Activated CD8-positive, alpha-beta T cell treated with anti-CD3 and anti-CD28 coated beads, Interleukin-2, amount 10 ng/mL, durations not matched to agents 7 days and 5 days (primary cell): ENCODE measurements at places on chromosomes 4 and X. TPM values are rescaled to one million over a fixed set of nuclear protein-coding genes. Genes with fewer than 3 reads are reported as not detected.

- peaks cover 44% of the 10 kb centered on the region for H3K4me1 ChIP-seq
- peak overlapping the region; percentile 82 for H3K27ac ChIP-seq
- DNase-seq: no peak
- H3K27me3 ChIP-seq: peaks cover 14% of the 10 kb centered on the region
- H3K36me3 ChIP-seq: peaks cover 12% of the 10 kb centered on the region
Observed at GRCh38 chr4:7044137-7044930, 1.2 kb downstream of the TADA2B start.

DNA sequence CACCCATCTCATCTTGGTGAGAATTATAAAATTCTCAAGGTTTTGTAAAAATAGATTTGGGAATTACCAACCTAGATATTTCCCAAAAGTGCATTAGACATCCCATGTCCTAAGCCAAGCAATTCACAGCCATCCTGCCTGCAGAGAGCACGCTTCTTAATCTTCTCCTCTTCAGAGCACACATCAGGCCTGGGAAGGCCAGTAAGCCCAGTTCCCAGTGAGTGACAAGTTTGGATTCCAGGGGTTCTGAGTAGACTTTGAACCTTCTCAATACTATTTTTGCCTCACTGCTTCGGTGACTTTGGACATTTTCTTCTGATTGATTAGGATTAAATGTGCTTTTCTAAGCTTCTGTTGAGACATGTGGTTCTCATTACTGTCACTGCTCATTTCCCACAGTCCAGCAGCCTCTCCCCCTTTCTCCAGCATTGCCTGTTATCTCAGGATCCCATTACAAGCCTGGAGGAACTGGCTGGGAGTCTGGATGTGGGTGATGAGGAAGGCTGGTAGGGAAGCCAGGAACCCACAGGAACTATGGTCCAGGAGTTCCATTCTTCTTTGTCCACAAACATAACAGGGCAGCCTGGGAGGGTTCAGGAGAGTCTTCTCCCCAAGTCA is 56.4 kb upstream of the TMEM150C start:
- no peaks in the 10 kb centered on the region for H3K4me1 ChIP-seq
- H3K36me3 ChIP-seq: no peaks in the 10 kb centered on the region
- H3K4me3 ChIP-seq: no peak overlapping the region
- H3K27me3 ChIP-seq: peaks cover 2% of the 10 kb centered on the region
- H3K27ac ChIP-seq: no peak overlapping the region
- no peak for DNase-seq

DNA sequence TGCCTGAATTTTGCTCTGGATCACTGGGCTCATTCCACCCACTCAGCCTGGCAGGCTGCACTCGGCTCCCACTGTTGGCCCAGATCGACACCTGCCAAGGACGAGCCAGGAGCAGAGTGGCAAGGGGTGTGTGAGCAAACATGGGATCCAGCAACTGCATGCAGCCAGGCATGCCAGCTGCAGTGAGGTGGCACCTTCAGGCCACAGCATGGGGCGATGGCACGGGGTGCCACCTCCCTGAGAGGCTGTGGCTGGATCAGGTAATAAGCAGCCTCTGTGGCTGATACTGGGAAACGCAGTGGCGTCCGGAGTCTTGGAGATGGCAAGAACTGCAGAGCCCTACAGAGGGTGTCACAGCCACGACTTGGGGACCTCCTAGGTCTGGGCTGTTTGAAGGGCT is 244.5 kb upstream of the FSTL5 start:
- no peaks in the 10 kb centered on the region for H3K4me1 ChIP-seq
- no peak overlapping the region for H3K27ac ChIP-seq
- DNase-seq: no peak
- no peak overlapping the region for H3K4me3 ChIP-seq
- H3K27me3 ChIP-seq: no peaks in the 10 kb centered on the region

- peaks cover 8% of the 10 kb centered on the region for H3K36me3 ChIP-seq
- H3K27me3 ChIP-seq: no peaks in the 10 kb centered on the region
- DNase-seq: no peak
- no peaks in the 10 kb centered on the region for H3K4me1 ChIP-seq
- H3K27ac ChIP-seq: no peak overlapping the region
Observed at GRCh38 chr4:42480281-42480680, 83.0 kb downstream of the SHISA3 start.

DNA sequence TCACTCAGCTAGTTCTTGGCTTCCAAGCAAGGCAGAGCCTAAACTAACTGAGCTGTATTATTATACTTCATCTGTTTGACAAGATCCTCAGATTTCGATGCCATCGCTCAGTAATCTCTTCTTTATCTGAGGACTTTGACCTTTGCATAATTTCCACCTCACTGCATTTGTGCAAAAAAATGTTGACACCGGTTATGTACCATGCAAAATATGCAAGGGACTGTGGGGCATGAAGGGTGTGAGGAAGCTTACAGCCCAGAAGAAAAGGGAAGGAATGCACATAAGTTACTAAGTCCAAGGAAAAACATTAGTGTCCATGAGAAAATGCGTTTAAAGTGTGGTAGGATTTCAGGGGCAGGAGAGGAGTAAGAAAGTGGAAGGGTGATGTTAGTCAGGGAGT is 295.4 kb downstream of the PACRGL start:
- H3K4me1 ChIP-seq: no peaks in the 10 kb centered on the region
- no peak overlapping the region for H3K4me3 ChIP-seq
- H3K36me3 ChIP-seq: no peaks in the 10 kb centered on the region
- no peak for DNase-seq
- no peaks in the 10 kb centered on the region for H3K27me3 ChIP-seq

- H3K4me3 ChIP-seq: no peak overlapping the region
- no peaks in the 10 kb centered on the region for H3K27me3 ChIP-seq
- no peaks in the 10 kb centered on the region for H3K36me3 ChIP-seq
- no peaks in the 10 kb centered on the region for H3K4me1 ChIP-seq
- no peak overlapping the region for H3K27ac ChIP-seq
Observed at GRCh38 chrX:27336466-27337091, 126.6 kb downstream of the PPP4R3C start.

DNA sequence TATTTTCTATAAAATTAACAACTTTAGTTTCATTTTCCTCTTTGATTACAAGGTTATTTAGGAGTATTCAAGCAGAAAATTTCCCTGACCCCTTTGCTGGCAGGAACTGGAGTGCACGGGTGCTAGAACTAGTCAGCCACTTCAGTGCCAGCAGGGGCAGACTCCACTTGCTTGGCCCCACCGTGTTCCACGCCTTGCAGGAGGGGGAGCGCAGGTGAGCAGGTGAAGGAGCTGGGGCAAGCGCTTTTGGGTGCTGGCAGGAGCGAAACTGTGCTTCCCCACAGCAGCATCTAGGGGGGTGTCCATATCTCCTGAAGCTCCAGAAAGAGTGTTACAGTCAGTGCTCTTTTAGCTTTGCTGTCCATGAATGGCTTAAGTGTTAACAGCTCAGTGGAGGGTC is 45.5 kb downstream of the MID2 start:
- no peaks in the 10 kb centered on the region for H3K27me3 ChIP-seq
- H3K36me3 ChIP-seq: no peaks in the 10 kb centered on the region
- DNase-seq: no peak
- no peak overlapping the region for H3K4me3 ChIP-seq
- no peak overlapping the region for H3K27ac ChIP-seq
- no peaks in the 10 kb centered on the region for H3K4me1 ChIP-seq

DNA sequence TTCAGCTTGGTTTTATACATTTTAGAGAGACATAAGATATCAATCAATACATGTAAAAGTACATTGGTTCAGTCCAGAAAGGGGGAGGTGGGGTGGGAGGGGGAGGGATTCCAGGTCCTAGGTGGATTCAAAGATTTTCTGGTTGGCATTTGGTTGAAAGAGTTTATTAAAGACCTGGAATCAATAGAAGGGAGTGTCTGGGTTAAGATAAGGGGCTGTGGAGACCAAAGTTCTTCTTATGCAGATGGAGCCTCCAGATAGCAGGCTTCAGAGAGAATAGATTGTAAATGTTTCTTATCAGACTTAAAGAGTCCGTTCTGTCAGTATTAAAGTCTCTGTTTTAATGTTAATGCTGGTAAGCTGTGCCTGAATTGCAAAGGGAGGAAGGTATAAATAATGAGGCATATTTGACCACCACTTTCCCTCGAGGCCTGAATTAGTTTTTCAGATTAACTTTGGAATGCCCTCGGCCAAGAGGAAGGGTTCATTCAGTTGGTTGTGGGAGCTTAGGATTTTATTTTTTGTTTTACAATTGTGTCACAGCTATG is 169.9 kb downstream of the AASDH start:
- H3K27me3 ChIP-seq: peaks cover 16% of the 10 kb centered on the region
- DNase-seq: no peak
- H3K27ac ChIP-seq: no peak overlapping the region
- H3K4me3 ChIP-seq: no peak overlapping the region
- no peaks in the 10 kb centered on the region for H3K4me1 ChIP-seq

GRCh38 chr4:42732776-42733175 is 75.9 kb upstream of the ATP8A1 start:
- peaks cover 3% of the 10 kb centered on the region for H3K36me3 ChIP-seq
- no peaks in the 10 kb centered on the region for H3K4me1 ChIP-seq
- H3K27ac ChIP-seq: no peak overlapping the region
- H3K27me3 ChIP-seq: no peaks in the 10 kb centered on the region

GRCh38 chrX:17994429-17994828 is 133.3 kb upstream of the RAI2 start:
- no peak for DNase-seq
- H3K4me3 ChIP-seq: no peak overlapping the region
- no peaks in the 10 kb centered on the region for H3K4me1 ChIP-seq
- no peak overlapping the region for H3K27ac ChIP-seq
- no peaks in the 10 kb centered on the region for H3K36me3 ChIP-seq

DNA sequence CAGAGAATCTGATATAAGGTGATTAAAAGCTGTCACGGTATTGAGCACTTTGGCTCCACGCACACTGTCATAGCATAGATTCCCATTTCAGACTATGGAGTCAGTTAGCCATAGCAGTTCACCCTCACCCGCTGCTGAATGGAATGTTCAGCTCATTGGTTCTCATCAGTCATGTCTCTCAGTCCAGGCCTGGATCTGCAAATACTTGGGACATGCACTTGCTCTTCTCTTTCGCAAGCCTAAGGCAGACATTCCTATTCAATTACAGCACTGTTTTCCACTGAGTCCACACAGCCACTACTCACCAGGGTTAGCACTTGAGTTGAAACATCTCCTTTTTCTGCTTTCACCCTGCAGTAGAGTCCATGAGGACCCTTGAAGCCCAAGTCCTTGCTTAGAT is 30.6 kb upstream of the SCML1 start:
- no peaks in the 10 kb centered on the region for H3K27me3 ChIP-seq
- H3K36me3 ChIP-seq: no peaks in the 10 kb centered on the region
- no peaks in the 10 kb centered on the region for H3K4me1 ChIP-seq
- DNase-seq: no peak

- no peaks in the 10 kb centered on the region for H3K4me1 ChIP-seq
- no peaks in the 10 kb centered on the region for H3K27me3 ChIP-seq
- H3K4me3 ChIP-seq: no peak overlapping the region
Observed at GRCh38 chrX:69031181-69031580, 134.1 kb downstream of the PJA1 start.

DNA sequence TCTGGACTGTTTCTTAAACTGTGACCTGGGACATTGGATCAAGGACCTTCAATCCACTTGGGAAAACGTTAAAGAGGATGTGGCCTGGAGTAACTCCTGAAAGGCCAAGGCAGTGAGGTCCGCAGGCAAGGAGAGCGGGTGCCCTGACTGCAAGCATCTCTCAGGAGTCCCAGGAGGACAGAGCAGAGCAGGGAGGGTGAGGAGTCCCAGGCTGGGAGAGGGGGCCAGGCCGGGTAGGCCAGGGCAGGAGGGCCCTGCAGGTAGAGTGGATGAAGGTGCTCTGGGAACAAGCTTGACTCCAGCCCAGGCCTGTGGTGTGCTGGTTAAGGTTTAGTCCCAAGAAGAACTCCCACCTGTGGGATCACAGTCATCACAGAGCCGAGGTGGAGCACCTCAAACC is 13.8 kb downstream of the PNMA6E start:
- no peak overlapping the region for H3K27ac ChIP-seq
- H3K4me3 ChIP-seq: no peak overlapping the region
- H3K4me1 ChIP-seq: no peaks in the 10 kb centered on the region
- H3K36me3 ChIP-seq: no peaks in the 10 kb centered on the region
- peaks cover 2% of the 10 kb centered on the region for H3K27me3 ChIP-seq

DNA sequence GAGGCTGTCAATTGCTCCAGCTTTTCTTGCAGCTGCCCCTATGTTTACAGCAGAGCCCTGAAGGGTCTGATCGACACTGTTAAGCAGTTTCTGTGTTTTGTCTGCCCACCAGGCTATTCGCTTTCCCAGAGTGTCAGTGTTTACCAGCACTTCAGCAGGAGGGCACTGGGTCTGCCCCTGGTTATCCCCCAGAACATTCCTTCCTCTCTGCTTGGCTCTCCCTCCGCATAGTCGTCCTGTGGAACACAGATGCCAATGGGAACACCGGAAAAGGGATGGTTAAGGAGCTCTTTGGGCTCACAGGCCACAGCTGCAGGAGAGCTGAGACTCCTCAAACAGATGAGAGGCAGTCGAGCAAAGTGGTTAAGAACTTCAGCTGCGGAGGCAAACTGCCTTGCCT is 71.3 kb upstream of the FBXW7 start:
- no peaks in the 10 kb centered on the region for H3K36me3 ChIP-seq
- DNase-seq: no peak
- H3K4me3 ChIP-seq: no peak overlapping the region
- H3K4me1 ChIP-seq: peaks cover 3% of the 10 kb centered on the region
- H3K27me3 ChIP-seq: peaks cover 9% of the 10 kb centered on the region

DNA sequence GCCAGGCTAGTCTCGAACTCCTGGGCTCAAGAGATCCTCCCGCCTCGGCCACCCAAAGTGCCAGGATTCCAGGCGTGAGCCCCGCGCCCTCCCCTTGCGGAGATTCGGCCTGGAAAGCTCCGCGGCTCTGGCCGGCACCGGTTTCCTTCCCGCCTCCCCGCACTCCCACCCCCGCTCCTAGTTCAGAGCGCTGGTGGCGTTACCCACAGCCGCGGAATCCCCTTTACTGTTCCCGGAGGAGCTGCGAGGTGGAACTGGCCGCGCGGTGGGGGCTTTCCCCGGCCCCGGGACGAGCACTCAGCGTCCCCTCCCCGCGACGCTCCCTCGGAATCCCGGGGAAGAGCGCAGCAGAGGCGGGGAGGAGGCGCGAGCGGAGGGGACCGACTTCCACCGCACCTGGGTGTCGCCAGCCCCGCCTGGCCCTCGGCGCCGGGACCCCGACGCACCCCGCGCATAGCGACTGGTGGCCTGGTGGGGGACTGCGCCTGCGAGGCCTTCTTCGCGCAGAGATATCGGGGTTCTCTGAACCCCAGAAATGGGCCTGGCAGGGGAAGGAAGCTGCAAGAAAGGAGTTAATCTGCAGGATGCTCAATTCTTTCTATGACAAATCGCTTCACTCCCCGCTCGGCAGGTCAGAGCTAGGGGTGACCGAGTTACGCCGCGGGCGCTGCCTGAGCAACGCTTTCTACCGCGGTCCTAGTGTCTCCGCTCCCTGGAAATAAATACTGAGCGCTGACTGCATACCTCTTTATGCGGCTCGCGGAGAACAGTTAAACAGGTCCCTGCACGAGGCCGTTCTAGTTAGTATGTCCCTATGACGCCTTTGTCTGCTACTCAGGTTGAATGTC is 14.6 kb upstream of the SLC25A4 start:
- no peaks in the 10 kb centered on the region for H3K36me3 ChIP-seq
- H3K4me3 ChIP-seq: peak overlapping the region; percentile 54
- DNase-seq: no peak
- H3K27me3 ChIP-seq: peaks cover 54% of the 10 kb centered on the region

- no peak overlapping the region for H3K4me3 ChIP-seq
- peaks cover 3% of the 10 kb centered on the region for H3K27me3 ChIP-seq
- DNase-seq: no peak
- peaks cover 12% of the 10 kb centered on the region for H3K4me1 ChIP-seq
- H3K27ac ChIP-seq: no peak overlapping the region
Observed at GRCh38 chr4:74441744-74442143, 3.2 kb upstream of the AREG start.

The NLRP2B gene
- not detected for total RNA-seq

The RRH gene
- total RNA-seq: not detected

The TCEAL7 gene
- total RNA-seq: not detected

The DCTD gene
- total RNA-seq: 75.5 TPM

The PDCL2 gene
- total RNA-seq: not detected
